Activated CD4-positive, alpha-beta T cell treated with anti-CD3 and anti-CD28 coated beads for 48 hours (primary cell): ENCODE measurements at places on chromosomes 1 and 21.

- DNase-seq: no peak
Measured at GRCh38 chr1:183559061-183559460, 31.2 kb downstream of the NCF2 start.

- peak; percentile 37 for DNase-seq
Measured at GRCh38 chr1:117076648-117077047, 16.5 kb downstream of the TTF2 start.

DNA sequence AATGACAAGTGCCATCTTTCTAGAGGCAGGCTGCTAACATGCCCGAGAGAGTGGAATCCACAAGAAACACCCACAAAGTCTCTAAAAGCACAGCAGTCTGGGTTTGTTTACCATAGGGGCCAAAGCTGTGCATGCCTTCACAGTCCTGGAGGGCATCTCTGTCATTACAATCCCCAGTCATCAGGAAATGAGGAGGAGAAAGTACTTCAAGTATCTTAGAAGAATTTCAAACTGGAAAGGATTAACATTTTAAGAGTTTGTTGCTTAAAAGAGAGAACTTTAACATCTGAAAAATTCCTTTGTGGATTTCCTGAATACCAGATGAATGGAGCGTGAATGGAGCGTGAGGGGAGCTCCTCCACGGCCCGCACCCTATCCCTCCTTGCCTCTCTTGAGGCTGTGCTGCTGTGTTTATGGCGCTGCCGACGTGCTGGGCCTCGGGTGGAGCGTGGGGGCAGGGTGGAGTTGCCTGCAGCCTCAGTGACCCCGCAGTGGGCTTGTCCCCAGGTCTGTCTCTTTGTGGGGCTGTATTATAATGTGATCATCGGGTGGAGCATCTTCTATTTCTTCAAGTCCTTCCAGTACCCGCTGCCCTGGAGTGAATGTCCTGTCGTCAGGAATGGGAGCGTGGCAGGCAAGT, 23.3 kb downstream of the SLC6A17 start:
- no peak for DNase-seq

DNA sequence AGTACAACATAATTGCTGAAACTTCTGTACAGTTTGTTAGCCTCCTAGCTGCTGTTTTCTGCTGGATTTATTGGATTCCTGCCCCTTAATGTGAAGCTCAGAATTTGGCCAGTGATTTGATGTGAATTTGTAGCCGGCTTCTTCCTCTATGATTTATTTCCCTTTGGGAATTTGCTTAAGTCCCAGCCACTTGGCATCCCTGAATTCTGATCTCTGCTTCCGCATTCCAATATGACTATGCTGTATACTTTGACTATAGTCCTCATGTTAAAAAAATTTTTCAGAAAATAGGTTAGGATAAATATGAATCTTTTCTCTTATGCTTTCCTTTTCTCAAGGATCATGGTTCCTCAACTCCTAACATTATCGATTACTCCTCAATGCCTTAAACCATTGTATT, 12.4 kb upstream of the LRIF1 start:
- no peak for DNase-seq

DNA sequence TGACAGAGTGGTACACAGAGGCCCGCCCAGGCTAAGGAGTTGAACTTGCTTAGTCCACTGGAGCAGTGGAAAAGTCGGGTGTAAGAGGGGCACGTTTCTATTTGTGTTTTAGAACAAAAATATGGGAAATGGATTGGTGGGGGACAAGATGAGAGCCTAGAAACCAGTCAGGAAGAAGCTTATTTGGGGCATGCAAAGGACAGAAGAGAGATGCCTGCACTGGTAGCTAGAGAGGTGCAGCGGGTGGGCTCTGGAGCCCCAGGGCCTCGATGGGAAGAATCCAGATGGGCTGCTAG, 1.2 kb upstream of the LIN9 start:
- no peak for DNase-seq

DNA sequence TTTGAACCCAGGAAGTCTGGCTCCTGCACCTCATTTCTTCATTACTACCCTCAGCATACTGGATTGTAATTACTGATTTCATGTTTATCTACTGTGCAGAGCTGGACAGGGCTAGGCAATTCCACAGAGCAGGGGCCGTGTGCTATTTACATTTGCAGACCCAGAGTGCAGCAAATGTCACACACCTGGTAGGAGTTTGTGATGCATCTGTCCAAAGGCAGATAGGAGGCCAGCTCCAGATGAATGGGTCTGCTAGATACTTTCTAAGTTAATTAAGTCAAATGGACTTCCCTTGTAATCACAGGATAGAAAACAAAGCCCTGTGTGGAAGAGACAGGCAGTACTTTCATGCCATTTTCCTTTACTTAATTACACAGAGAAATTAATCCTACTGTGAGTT, 46.2 kb downstream of the PGBD5 start:
- DNase-seq: no peak

GRCh38 chr1:44672254-44672955, 1.9 kb downstream of the TMEM53 start:
- DNase-seq: peak; percentile 22

DNA sequence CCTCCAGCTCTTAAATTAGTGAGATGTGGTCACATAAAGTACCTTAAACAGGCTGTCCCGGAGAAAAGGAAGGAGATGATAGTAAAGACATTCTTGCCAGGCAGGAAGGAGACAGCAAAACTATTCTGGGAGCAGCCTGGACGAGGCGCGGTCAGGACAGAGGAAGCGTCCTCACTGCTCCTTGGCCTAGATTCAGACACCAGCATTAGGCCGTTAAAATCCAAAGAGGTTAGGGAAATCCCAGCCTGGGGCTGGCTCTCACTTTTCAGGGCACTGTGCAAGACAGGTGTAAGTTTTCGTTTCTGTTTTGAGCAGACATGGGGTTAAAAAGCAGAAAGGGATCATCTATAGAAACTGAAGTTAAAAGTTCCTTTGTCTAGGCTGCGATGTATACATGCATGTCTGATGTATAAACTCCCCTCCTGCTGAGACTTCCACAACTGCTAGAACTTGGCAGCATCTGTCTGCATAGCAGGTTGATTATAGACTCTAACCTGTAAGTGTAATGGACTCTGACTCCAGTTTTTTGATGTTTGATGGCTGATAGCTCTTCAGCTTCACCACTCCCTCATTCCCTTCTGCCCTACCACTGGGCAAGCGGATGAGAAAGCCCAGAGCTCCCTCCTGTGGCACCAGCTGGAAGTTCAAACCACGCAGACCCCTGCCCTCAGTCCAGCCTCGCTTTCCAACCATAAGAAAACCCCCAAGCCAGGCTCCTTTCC, 21.5 kb downstream of the STPG1 start:
- DNase-seq: peak; percentile 80

DNA sequence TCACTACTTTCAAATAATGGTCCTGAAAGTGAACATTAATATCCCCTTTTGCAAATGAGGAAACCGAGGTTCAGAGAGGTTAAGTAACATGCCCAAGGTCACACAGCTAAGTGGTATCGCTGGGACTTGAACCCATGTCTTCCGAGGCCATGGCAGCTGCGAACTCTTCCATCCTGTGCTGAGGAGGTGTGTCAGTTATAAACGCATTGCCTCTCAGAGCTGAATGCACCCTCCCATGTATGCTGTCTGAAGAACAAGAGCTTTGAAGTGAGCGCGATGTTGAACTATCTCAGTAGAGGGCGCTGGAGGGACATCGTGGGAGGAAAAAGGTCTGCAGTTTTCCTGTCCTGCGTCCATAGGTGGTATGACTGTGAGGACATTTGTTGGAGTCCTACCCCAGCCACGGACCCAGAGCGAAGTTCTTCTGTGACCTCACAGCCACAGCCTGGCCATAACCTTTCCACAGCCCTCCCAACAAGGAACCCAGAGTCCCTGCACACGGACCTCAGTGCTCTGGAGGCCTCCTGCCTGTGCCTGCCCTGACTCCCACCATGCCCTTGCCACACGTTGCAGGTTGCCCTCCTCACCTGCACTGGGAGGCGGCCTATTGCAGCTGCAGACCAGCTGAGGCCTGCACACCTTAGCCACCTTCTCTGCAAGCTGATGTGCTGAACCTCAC, 7.5 kb downstream of the MYOC start:
- DNase-seq: peak; percentile 82

DNA sequence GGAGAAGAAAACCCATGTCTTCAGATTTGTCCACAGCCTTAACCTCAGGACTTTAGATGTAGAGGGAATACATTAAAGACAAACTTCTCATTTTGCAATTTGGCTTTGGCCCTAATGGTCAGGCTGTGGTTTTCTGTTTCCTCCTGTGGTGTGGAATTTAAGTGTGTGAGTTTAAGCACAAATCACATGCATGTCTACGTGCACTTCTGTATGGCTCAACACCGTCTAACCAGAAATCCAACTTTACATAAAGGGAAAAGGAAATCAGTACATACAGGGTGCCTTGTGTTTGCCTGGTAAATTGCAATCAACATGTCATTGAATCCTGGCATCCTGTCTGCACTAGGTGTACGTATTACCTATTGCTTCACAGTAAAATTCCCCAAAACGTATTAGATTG, 1.2 kb upstream of the ZNF124 start:
- DNase-seq: no peak

DNA sequence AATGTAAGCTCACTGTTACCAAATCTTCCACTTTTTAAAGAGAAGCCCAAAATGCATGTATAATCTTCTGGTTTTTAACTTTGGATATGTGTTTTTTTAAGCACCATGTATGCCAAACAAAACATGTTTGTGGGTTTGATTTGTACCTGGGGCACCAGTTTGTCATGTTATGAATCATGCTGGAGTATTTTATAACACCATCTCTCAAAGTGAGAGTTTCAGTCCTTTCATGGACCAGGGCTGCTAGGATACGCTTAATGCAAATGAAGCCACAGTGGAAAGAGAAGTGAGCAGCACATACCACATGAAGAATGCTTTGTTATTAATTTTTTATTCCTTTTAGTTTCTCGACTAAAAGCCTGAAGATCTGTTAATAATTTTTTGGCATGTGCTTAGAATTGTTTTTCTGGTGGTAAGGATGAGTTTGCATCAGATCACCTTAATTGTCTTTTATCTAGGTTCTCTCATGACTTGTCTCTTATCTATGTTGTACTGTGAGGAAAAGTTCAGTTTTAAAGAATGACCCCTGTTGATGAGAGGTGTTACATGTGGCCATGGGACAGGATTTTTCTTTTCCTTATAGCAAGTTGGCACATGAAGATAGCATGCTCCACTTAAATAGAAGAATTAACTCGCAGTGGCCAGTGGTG, 2.0 kb upstream of the RABGAP1L start:
- DNase-seq: peak; percentile 53

GRCh38 chr1:156552518-156552917, 19.8 kb downstream of the IQGAP3 start:
- no peak for DNase-seq

GRCh38 chr1:84339503-84339902, 38.0 kb downstream of the SAMD13 start:
- no peak for DNase-seq

DNA sequence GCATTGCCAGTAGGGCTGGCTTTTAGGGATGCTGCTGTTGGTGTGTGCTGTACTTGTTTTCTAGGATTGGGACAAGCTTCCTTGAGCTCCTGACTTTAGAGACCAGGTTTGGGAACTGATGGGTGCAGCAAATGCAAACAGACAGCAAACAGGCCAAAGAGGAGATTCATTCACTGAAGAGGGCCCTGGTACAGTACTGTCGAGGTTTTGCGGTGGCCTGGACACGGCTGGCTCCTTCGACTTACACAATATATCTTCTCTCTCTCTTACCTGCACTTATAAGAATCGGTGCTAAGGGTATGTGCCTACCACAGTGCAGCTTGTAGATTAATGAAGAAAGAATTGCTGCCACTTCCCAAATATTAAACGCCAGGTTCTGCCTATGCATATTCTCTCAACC, 44.6 kb downstream of the ATP1A1 start:
- no peak for DNase-seq

GRCh38 chr1:205915354-205915990, 27.8 kb downstream of the SLC26A9 start:
- no peak for DNase-seq

DNA sequence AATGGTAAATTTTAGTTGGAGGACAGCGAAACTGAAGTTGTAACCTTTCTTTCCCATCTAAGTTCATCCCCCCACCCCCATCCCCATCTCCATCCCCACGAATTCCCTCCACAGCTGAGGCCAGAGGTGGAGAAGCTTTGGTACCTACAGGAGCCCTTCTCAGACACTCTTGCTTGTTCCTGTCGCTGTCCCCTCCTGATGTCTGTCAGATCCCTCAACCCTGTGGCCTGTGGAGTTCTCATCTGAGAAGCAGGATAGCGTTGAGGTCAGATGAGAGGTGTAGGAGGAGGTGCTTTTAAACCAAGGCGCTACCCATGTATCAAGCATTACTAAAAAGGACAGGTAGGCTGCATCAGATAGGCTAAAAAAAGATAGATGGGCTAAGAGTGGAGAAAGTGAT, 769 bp downstream of the NTPCR start:
- peak; percentile 22 for DNase-seq

- DNase-seq: peak; percentile 6
Measured at GRCh38 chr1:199336745-199337640, 690.5 kb upstream of the NR5A2 start.

GRCh38 chr1:66168948-66169671, 364.8 kb upstream of the SGIP1 start:
- DNase-seq: no peak

DNA sequence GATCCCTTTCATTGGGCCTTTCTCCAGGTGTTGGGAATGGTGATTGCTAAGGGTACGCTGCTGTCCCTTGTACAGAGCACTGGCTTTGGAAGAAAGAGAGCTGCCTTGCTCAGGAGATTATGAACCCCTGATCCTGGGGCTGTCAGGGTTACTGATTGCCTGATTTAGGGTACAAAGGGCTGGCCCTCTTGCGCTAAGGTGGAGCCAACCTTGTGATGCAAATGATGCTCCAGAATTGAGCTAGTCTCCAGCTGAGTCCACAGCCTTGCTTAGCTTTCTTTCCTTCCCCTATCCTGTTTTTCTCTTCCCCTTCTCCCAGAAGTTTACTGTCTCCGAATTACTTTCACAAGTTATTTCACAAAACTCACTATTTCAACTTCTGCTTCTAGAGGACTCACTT, 334.7 kb downstream of the AMY1C start:
- DNase-seq: no peak

GRCh38 chr1:167427848-167428247, 90.5 kb downstream of the CD247 start:
- DNase-seq: no peak

- no peak for DNase-seq
Measured at GRCh38 chr1:228015276-228016180, 8.7 kb downstream of the WNT3A start.

DNA sequence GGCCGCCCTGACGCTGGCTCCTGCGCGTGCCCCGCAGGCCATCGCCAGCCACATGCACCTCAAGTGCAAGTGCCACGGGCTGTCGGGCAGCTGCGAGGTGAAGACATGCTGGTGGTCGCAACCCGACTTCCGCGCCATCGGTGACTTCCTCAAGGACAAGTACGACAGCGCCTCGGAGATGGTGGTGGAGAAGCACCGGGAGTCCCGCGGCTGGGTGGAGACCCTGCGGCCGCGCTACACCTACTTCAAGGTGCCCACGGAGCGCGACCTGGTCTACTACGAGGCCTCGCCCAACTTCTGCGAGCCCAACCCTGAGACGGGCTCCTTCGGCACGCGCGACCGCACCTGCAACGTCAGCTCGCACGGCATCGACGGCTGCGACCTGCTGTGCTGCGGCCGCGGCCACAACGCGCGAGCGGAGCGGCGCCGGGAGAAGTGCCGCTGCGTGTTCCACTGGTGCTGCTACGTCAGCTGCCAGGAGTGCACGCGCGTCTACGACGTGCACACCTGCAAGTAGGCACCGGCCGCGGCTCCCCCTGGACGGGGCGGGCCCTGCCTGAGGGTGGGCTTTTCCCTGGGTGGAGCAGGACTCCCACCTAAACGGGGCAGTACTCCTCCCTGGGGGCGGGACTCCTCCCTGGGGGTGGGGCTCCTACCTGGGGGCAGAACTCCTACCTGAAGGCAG, 23.4 kb upstream of the ARF1 start:
- peak; percentile 53 for DNase-seq

GRCh38 chr21:25461725-25462124, 145.6 kb downstream of the MRPL39 start:
- DNase-seq: no peak
